Stomach (tissue), 19 donors: ENCODE measurements at places on chromosomes 5 and 9. TPM values are rescaled to one million over a fixed set of nuclear protein-coding genes. Genes with fewer than 3 reads are reported as not detected.

GRCh38 chr9:123168586-123168985 lies 99.8 kb downstream of the STRBP start:
- peak; percentile 2 for DNase-seq
- H3K4me1 ChIP-seq, result no peaks in the 10 kb centered on the region
- H3K4me3 ChIP-seq, result no peak overlapping the region
- no peaks in the 10 kb centered on the region for H3K27me3 ChIP-seq
- no peaks in the 10 kb centered on the region for H3K36me3 ChIP-seq

Gene PDE6A
- polyA plus RNA-seq, result not detected

GRCh38 chr5:144156767-144157171 lies 13.7 kb downstream of the YIPF5 start:
- no peaks in the 10 kb centered on the region for H3K4me1 ChIP-seq
- peak; percentile 49 for DNase-seq
- peaks cover 43% of the 10 kb centered on the region for H3K36me3 ChIP-seq
- no peaks in the 10 kb centered on the region for H3K27me3 ChIP-seq

DNA sequence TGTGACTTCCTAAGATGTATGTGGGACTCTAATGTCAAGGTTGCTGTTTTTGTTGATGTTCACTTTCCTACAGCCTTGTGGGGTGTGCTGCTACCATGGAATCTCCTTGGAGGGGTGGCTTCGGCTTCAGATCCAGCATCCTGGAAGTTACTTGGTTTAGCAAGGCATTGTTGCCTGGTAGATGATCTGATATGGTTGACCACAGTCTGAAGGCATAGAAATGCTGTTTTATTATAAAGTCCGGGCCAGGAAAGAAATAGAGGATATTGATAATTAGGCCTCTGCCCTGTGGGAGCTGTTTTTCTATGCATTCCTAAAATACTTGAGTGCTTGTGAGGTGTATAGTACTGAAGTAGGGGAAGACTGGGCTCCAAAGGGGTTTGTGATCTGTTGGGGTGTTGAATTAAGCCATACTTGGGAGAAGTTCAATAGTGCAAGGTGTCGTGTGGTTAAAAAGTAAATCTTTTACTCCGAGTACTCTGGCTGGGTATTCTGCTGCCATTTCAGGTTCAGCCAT lies 27.3 kb upstream of the CREBRF start:
- DNase-seq, result no peak
- H3K27me3 ChIP-seq, result no peaks in the 10 kb centered on the region
- H3K4me1 ChIP-seq, result peaks cover 26% of the 10 kb centered on the region
- peaks cover 8% of the 10 kb centered on the region for H3K36me3 ChIP-seq

GRCh38 chr5:133696782-133697507 lies 84.6 kb upstream of the FSTL4 start:
- peaks cover 5% of the 10 kb centered on the region for H3K27me3 ChIP-seq
- no peaks in the 10 kb centered on the region for H3K4me1 ChIP-seq
- H3K27ac ChIP-seq, result no peak overlapping the region
- no peaks in the 10 kb centered on the region for H3K36me3 ChIP-seq
- DNase-seq, result no peak
- H3K4me3 ChIP-seq, result no peak overlapping the region
